DND-41 (cell line): ENCODE measurements at places on chromosomes 7 and 10.

- DNase-seq, result no peak
Measured at GRCh38 chr7:27872356-27873275, 132.7 kb downstream of the TAX1BP1 start.

DNA sequence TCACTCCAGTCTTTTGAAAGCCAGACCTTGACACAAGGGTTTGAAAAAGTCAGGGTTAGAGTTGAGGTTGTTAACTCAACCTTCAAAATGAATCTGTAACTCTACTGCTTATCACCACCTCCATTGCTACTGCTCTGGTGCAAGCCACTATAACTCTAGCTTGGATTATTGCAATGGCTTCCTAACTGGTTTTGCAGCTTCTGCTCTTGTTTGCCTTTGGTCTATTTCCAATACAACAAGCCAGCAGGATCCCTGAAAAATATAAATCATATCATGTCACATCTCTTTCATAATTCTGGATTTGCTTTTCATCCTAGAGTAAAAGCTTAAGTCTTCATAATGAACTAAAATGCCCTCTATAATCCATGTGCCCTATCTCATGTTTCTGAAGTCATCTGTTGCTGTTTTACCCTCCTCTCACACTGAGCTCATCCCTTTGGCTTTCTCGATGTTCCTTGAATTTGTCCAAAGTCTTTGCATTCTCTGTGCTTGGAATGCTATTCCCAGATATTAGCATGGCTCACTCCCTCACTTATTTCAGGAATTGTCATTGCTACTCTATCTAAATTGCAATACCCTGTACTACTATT lies 10.9 kb downstream of the TAS2R60 start:
- no peak for DNase-seq

DNA sequence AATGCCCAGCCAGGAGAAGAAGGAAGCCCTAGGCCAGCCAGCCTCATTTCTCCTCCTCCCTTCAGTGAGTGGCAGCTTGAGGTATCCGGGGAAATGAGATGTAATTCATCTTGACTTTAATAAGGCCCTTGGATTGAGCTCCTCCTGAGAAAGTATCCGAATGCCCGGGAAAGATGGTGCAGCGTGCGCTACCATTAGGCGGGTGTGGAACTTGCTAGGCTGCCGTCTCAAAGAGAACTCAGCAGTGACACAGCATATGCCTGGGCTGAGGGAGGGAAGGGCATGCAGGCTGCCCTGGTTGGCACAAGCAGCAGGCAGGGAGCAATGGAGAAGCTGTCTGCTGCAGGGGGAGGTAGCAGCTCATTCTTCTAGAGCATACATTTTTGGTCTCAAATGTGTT lies 659.8 kb upstream of the FOXK1 start:
- DNase-seq, result no peak

DNA sequence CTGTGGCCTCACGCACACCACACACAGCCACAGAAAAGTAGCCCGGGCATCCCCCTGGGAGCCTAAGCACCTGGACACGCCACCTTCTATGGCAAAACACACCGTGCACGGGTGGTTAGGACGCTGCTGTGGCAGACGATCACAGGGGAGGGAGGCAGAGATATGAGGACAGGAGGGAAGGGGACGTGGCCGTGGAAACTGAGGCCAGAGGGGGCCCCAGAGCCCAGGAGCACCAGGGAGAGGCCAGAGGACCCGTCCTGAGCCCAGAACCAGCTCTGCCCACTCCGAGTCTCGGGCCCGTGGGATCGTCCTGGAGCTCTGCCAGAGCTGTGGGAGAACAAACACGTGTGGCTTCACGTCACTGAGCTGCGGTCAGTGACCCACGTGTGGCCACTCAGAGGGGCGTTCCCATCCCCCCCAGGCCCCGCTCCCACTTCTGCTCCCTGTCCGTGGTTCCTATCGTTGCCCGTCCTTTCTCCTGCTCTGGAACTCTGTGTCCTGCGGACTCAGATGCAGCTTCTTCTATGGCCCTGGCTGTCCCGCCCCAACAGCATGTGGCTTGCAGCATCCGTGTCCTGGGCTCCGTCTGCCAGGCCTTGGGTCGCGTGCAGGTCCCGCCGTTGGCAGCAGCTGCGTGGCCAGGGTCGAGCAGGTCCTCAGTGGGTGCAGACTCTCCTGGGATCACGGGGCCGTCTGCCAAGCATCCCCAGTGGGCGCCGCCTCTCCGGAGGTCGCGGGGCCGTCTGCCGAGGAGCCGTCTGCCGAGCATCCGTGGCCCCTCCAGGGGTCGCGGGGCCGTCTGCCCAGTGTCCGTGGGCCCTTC lies 31.0 kb downstream of the GET4 start:
- DNase-seq, result no peak

- DNase-seq, result no peak
Measured at GRCh38 chr7:14639801-14640200, 262.8 kb downstream of the DGKB start.

DNA sequence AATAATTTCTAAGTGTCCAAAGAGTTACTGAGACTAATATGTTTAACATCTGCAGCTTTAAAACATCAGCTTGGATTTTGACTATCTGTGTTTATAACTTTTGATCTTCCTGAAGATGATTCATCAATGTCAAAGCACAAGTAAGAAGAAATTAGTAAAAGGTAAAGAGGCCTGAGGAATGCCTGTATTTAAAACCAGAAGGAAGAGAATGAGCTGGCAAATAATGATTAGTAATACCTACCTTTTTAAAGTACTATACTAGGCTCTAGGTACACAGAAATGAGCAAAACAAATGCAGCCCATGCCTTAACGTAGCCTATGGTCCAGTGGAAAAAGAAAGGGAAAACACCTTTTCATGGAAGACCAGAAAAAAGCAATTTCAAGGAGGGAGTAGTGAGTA lies 158.0 kb downstream of the KCND2 start:
- DNase-seq, result no peak
